ENCODE measurements at places on chromosomes 1 and 21.

- peak; percentile 22 for DNase-seq
Measured at GRCh38 chr1:9294910-9295636, 2.4 kb downstream of the SPSB1 start.

DNA sequence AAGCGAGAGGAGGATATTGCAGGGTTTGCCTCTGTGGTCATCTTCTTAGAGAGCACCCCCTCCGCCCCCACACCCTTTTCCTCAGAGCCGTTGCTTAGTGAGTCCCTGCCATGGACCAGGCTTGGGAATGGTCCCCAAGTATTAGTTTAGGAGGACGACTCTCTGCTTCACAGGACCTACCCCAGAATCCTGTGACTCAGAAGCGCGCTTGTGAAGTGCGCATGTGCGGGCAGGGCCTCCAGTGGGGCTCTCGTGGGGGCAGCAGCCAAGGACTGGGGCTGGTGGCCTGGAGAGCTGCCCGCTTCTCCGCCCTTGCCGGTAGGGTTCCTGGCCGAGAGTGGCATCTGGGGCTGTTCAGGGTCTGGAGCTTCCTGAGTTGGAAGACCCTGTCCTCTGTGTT, 37.3 kb upstream of the HMGN1 start:
- DNase-seq = no peak

GRCh38 chr1:32592943-32593342, 53.7 kb downstream of the ZBTB8A start:
- no peak for DNase-seq

DNA sequence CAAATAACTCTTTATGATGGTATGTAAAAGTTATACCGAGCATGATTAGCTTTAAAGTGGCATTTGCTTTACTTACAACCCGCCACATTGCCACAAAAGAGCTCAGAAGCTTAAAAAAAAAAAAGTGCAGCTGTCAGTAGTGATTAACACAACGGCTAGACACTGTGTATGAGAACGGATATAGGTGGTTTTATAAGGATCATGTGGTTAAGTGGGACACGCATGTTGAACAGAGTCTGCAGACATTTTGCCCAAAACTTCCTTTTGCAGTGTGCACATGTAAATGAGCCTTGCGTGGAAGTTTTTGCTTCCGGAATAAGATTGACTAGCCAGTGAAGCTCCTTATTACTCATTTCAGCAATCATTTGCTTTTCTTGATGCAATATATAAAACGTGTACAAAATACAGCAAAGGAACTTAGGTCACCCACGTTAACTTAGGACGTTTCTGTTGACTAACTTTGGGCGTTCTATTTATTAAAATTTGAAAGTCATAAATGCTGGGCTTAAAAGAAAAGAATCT, 58.7 kb upstream of the RGS1 start:
- peak; percentile 78 for DNase-seq

GRCh38 chr1:178565586-178565985, 52.7 kb downstream of the TEX35 start:
- DNase-seq = no peak

- DNase-seq = no peak
Measured at GRCh38 chr1:57209495-57209894, 214.4 kb downstream of the DAB1 start.

DNA sequence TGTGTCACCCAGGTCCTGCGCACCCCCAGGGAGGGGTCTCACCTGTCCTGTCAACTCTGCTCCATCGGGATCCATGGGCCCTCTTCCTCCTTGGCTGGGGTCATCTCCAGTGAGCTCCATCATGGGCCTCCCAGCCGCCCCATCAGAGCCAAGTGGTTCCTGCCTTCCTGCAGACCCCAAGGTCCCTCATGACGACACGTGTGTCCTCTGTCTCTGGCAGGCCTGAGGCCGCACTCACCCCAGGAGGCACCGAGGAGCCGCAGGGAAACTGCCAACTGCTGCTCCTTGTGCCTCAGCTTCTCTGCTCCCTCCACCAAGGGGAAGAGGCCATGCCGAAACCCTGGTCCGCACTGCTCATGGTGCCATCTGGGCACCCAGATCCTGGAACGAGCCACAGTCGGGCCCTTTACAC, 46.8 kb downstream of the COL18A1 start:
- no peak for DNase-seq

DNA sequence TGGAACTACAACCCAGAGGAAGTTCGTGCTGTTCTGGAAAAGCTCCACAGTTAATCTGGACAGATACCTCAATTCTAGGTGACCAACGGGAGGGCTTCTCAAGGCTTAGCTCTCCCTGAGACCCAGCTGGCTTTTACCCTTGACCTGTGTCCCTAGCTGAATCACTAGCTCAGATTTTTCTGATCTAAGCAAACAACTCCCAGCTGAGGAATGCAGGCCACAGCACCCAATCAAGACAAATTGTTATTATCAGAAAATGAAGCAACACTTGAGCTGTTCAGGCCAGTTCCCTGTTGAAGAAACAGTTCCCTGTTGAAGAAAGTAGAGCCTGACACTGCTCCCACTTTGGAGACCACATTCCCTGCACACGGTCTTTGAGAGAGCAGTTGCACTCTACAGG, 16.0 kb downstream of the DIO1 start:
- DNase-seq = no peak

DNA sequence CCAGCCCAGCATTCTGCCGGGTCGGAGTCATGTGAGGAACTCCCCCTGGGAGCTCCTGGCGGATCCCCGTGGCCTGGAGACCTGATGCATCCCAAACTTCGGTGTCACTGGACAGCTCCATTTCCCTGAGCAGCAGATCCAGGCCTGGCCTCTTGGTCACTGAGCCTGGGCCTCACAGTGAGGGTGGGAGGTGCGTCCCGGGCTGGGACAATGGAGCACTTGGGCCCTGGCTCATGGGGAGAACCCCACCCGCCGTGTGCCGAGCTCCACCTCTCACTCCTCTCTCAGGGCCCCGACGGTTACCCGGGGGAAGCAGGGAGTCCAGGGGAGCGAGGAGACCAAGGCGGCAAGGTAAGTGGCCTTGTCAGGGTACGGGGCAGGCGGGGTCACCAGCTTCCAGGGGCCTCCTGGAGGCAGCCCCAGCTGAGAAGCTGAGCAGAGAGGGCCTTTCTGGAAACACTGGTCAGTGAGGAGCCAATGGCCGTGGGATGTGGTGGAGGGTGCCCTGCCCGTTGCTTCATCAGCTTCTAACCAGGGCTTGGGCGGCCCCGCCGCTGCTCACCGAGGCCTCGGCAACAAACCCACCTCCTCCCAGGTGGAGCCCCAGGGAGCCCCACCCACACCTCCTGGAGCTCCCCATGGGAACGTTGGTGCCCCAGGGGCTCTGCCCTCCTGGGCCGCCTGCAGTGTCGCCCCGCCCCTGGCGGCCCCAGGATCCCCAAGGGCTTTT, 19.8 kb downstream of the COL6A2 start:
- DNase-seq = no peak

- no peak for DNase-seq
Measured at GRCh38 chr1:28439320-28439719, 66.5 kb upstream of the RCC1 start.

DNA sequence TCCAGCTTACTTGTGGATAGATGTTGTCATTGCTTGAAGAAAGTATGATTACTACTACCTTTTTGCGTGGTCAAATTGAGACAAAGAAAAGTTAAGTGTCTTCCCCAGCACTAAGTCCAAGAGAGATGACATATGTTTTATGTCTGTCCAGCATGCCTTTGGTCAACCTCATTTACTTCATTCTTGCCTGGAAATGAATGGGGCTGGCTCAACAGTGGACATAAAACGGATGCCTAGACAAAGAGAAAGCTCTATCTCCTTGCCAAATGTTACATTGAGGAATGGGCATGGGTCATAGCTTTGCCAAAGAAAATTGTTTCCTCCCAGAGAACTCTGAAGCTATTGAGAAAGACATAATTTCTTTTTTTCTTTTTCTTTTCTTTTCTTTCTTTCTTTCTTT, 82.4 kb upstream of the PLPPR4 start:
- no peak for DNase-seq

DNA sequence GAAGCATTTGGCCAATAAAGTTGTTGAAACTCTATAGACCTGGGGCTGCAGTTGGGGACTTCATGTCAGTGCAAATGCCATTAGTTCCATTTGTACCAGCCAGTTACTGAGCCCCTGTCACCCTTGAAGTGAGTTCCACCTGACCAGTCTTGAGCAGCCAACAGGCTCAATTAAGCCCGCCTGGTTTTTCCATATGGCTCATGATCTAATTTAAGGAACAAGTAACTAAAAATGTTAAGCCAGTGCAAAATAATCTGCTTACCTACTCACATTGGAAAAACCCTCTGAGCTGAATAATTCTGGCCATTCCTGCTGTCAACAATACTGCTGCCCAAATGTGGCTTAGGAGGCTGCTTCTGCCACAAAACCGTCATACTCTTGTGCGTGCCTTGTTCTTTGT, 21.6 kb downstream of the NSUN4 start:
- no peak for DNase-seq

- no peak for DNase-seq
Measured at GRCh38 chr1:213572912-213573647, 414.7 kb upstream of the PROX1 start.

- DNase-seq = no peak
Measured at GRCh38 chr1:115329965-115330364, 8.1 kb downstream of the NGF start.

DNA sequence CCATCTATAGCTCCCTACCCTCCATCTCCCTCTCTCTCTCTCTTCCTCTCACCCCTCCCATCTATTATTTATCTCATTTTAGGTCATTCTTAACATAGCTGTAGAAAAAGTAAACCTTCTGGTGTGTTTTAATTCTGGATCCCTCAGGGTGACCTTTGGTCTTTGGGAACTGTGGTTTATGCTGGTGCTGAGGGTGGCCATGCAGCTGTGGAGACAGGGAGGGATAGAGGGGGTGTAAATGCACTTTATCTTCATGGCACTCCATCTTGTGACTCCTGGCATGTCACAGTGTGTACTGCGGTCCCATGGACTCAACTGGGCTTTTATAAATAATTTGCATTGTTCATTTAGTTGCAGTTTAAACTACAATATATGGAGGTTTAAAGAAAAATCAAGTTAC, 50.2 kb upstream of the RUNX1 start:
- DNase-seq = no peak

- DNase-seq = no peak
Measured at GRCh38 chr1:171600862-171601261, 21.2 kb upstream of the MYOCOS start.

- DNase-seq = no peak
Measured at GRCh38 chr1:159960721-159961381, 6.8 kb upstream of the SLAMF9 start.

DNA sequence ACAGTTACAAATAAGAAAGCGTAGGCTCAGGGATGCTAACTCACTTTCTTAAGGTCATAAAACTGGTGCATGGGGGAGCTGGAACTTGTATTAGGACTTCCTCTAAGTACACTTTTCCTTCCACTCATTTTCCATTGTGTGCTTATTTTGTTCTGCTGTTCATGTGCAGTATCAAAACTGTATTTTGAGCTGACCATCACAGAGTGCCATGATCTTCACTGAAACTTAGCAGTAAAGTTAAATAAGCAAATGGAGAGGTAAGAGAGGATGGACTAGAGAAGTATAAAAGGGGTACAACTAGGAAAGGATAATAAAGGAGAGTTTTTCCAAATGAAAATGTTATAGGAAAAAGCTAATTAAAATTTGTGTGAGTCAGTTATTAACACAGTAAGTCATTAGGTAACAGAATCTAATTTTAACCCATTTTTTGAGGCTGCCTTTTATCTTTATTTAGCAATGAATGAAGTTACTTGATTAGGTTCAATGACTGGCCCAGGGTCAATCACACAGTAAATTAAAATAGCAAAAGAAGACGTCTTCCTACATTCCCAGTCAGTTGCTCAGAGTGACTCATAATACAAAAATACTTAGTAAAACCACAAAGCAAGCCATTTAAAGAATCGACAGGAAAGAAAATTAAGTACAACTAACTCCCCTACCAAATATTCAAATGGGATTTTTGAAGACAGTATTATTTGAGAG, 165.8 kb upstream of the C1orf105 start:
- no peak for DNase-seq

DNA sequence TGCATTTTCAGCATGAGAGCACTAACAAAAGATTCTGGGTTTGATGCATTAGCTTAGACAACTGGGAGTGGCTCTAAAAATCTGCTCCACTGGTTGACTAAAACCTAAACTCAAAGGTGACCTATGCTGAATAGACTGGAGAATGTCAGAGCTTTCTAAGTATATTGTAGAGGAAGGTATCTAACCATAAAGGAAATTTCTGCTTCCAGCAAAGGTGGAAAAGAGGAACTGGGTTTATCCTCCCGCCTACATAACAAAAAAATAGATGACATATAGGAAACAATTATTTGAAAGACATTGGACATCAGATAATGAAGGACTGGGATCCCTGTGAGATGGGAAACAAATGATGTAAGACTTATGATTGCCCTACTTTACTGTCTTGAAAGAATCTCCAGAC, 35.8 kb upstream of the CR2 start:
- no peak for DNase-seq

DNA sequence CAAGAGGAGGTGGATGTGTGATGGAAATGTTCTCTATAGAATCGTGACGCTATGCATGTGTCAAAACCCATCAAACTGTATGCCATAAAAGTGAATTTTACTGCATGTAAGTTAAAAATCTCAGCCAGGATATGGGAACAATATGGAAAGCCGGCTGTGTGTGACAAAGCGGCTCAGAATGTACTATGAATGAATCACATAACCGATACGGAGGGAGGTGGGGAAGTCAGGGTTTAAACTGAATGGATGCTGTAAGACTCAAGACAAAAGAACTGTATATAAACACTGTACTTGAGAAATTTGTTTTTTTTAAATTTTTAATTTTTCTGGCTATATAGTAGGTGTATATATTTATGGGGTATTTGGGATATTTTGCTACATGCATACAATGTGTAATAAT, 111.6 kb upstream of the PDE4B start:
- DNase-seq = no peak

- DNase-seq = no peak
Measured at GRCh38 chr21:26519142-26519541, 53.9 kb downstream of the CYYR1 start.

DNA sequence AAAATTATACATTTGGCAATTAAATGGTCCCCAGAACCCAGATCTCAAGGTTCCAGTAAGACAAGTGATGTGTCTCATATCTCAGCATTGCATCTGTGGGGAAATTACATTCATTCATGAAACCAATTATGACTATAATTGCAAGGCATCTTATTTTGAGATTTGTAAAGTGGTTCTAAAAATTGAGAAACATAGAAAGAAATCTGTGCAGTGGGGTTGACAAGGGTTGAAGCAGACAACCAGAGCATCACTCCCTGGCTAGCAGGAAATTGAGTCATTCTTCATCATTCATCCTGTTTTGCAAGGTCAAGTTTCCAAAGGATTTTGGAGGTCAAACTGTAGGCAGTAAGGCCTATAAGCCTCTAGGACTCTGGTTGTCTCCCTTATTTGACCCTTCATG, 25.1 kb upstream of the MROH9 start:
- DNase-seq = no peak

- DNase-seq = no peak
Measured at GRCh38 chr1:34851431-34852105, 8.0 kb downstream of the SMIM12 start.

GRCh38 chr1:100400404-100400803, 48.1 kb downstream of the CDC14A start:
- peak; percentile 85 for DNase-seq

GRCh38 chr1:9435153-9435636, 104.1 kb upstream of the SLC25A33 start:
- DNase-seq = no peak
